Activated naive CD8-positive, alpha-beta T cell treated with anti-CD3 and anti-CD28 coated beads for 36 hours (primary cell): ENCODE measurements at places on chromosomes 5 and 9.
A peak's percentile ranks its signal among the peaks of the same experiment; 100 is the strongest.

GRCh38 chr9:134833294-134833880 lies 47.2 kb upstream of the FCN2 start:
- no peak for DNase-seq

- no peak for DNase-seq
These were observed 14.1 kb downstream of the SLC25A46 start for GRCh38 chr5:110752953-110753352.

- peak; percentile 21 for DNase-seq
These were observed 1.5 kb downstream of the LCN2 start for GRCh38 chr9:128150594-128151308.

GRCh38 chr5:55172051-55172899 lies 702 bp downstream of the CDC20B start:
- DNase-seq: peak; percentile 59

DNA sequence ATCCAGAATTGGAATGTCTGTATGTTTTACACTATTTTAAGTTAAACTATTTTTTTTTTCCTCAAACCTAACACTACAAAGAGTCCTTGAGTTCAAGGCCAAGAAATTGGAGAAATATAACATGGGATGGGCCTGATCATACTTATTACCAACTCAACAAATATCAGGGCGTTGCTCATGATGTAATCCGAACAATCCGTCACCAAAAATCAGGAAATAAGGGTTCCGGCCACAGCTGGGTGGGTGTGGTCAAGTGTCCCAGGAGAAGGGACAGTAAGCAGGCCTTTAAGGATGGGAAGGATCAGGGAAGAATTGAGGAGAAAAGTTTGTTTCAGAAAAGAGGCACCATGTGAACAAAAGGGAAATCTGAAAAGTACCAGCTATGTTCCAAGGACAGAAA lies 29.8 kb downstream of the MED27 start:
- DNase-seq: no peak

- no peak for DNase-seq
These were observed 155.7 kb upstream of the ADAMTS16 start for GRCh38 chr5:4984461-4984860.

DNA sequence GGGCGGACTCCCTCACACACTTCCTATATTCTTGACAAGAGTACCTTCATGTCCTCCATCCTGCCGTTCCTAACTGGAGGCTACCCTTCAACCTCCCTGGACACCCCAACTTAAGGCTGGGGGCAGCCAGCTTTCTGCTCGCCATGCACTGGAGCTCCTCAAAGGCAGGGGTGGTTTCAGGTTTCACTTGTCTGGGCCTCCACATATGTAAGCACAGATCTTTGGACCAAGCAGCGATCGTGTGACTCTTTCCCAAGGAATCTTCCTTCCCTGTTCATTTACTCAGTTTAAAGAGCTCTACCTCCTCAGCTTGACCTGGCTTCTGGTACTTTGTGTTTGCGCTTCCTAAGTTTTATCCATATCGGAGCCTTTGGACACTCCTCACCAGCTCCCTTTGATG lies 34.2 kb upstream of the TRPC7 start:
- DNase-seq: no peak

DNA sequence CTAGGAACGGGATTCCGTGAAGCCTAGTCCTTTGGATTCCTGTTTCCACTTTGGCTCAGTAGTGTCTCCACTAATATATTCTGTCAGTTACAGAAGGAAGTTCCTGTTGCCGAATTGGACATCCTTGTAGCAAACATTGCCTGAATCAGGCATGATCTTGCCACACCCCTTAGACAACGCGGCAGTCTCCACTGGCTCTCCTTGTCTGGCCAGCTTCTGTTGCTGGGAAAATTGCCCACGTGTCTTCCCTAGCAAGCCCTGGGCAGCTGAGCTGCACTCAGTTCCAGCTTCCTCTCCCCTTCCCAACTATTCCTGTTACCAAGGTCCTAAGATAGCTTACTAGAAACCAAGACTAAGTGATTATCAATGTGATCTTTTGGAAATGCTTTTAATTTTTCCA lies 316.6 kb upstream of the RIOK2 start:
- DNase-seq: no peak

DNA sequence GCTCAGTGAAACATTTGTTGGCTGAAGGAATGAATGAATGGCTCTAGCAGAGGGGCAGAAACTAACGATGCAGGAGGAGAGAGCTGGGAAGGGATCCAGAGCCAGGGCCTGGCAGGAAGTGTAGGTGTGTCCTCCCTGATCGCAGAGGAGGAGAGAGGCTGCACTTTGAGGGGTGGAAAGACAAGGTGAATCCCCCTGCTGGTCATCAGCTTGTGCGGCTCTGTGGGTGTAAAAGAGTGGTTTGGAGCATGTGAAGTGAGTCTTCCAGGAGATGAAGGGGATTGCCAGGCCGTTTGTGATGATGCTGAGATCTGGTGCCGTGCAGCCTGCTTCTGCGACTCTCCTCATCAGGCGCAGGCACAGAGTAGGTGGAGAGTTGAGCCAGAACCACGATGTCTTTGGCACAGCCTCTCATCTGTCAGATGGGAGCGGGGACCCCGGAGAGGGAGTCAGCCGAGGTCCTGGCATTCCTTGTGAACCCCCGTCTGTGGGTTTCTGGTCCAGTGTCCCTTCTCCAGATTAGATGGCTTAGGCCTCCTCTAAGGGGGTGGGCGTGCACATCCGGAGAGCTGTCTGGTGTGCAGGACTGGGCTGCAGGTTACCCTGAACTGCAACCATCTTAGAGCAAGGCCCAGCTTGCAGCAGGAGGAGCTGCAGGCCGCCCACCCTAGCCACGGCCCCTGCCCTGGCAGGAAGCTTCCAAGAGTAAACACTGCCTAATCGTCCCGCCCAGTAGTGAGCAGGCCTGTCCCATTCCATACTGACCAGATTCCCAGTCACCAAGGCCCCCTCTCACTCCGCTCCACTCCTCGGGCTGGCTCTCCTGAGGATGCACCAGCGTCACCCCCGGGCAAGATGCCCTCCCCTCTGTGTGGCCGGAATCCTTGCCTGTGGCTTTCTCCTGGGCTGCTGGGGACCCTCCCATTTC lies at the start of gene ADAMTS13:
ADAMTS13 (plus strand) TSS at position 753 of the 928 bp plus-strand sequence; CDS start at position 830, 77 bp downstream.
- peak; percentile 69 for DNase-seq

GRCh38 chr5:151673421-151673820 lies 13.3 kb downstream of the SPARC start:
- DNase-seq: no peak

DNA sequence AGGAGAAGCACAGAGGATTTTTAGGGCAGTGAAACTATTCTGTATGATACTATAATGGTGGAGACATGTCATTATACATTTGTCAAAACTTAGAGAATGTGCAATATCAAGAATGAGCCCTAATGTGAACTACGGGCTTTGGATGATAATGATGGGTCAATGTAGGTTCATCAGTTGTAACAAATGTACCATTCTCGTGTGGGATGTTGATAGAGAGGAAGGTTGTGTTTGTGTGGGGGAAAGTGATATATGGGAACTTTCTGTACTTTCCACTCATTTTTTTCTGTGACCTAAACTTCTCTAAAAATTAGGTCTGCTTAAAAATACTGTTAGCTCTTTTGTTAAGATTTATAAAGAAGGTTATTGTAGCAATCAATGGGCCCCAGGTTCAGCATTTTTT lies 138.9 kb downstream of the SPATA31D1 start:
- no peak for DNase-seq

DNA sequence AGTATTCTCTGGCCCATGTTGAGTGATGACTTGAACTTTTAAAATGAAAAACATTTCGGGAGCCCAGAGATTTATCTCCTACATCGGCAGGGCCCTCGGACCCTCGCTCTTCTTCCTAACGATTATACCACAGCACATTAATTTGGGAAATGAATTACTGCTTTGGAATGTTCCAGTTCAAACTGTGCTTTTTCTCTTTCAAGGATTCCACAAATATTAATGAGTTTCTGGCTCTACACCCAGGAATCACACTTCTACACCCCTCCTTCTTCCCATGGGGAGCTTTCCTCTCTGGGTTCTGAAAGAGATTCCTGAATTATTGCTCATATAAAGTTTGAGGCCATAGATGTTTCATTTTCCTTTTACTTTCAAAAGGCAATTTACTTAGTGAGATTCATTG lies 41.2 kb downstream of the NSG2 start:
- no peak for DNase-seq

GRCh38 chr9:124626276-124626675 lies 119.1 kb upstream of the NR5A1 start:
- DNase-seq: no peak

GRCh38 chr9:105855987-105856386 lies 161.6 kb downstream of the TMEM38B start:
- DNase-seq: no peak

GRCh38 chr9:136117291-136117915 lies 1.3 kb downstream of the TMEM250 start:
- peak; percentile 64 for DNase-seq

GRCh38 chr5:176373100-176373818 lies 8.0 kb downstream of the ARL10 start:
- DNase-seq: no peak

DNA sequence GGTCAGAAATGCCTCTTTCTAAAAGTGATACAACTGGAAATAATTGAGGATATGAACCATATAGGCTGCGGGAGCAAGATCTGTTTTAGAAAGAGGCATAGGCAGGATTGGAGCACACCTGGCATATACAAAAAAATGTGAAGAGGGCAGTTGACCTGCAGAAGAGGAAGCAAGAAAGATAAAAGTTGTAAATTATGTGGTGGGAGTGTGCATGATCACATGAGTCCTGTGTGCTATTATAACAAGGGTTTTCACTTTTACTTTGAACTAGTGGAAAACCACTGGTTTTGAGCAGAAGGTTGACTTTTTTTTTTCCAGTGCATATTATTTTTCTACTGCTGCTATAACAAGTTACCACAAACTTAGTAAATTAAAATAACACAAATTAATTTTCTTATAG lies 489.3 kb downstream of the ANXA1 start:
- no peak for DNase-seq

DNA sequence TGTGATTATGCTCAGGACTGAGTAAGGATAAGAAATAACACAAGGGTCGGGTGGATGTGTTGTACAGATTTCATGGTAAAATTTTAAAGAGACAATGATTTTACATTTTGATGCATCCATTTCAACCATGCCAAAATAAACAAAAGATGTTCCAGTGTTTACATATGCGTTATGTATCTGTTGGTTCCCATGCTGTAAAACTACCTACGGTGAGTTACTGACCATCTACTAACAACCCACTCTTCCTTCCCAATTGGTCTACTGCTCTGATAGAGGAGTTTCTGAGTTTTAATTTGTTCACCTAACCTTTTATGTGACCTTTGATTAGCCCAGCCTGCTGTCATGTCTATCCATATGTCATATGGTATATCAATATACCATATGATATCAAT lies 1697.1 kb downstream of the MAT2B start:
- DNase-seq: no peak

GRCh38 chr9:123865226-123866000 lies 64.5 kb downstream of the DENND1A start:
- DNase-seq: no peak

DNA sequence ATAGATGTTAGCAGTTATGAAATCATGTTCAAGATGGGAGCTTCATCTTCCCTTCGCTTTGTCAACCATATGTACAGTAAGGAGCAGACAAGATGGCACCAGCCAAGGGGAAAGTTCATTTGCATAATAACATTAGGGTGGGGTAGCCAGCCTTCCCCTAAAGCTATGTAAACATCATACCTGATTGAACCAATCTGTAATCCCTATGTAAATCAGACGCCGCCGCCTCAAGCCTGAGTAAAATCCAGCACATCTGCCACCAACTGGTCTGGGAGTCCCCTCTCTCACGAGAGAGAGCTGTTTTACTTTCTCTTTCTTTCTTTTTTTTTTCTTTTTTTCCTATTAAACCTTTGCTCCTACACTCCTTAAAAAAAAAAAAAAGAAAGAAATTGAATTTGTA lies 30.8 kb upstream of the REEP2 start:
- peak; percentile 14 for DNase-seq
